Activated CD4-positive, alpha-beta T cell treated with anti-CD3 and anti-CD28 coated beads for 1 hour (primary cell): ENCODE measurements at places on chromosomes 4 and X.

DNA sequence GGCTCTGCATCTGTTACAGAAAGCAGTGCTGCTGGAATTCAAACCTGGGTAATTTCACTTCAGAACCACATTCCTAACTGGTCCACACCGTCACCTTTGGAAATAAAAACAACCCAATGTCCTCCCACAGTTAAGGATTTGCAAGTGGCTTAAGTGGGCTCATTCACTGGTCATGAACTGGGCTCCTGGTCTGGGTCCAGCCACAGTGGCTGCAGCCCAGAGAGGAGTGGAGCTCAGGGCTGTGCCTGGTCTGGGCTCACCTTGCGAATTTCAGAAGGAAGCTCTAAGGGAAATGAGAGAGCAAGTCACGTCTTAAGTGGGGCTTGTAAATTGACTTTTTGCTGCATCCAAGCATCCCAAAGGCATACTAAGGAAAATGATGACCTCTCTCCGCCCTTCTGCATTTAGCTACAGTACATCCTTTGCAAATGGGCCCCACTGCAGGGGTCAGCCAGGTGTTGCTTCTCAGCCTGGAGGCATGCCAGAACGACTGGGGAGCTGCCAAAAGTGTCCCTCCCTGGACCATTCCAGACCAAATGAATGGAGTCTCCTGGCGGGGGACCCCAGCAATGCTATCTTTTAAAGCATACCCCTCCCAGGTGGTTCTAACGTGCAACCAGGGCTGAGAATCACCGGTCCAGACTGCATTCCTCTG is 25.6 kb upstream of the CRMP1 start:
- no peak for DNase-seq

DNA sequence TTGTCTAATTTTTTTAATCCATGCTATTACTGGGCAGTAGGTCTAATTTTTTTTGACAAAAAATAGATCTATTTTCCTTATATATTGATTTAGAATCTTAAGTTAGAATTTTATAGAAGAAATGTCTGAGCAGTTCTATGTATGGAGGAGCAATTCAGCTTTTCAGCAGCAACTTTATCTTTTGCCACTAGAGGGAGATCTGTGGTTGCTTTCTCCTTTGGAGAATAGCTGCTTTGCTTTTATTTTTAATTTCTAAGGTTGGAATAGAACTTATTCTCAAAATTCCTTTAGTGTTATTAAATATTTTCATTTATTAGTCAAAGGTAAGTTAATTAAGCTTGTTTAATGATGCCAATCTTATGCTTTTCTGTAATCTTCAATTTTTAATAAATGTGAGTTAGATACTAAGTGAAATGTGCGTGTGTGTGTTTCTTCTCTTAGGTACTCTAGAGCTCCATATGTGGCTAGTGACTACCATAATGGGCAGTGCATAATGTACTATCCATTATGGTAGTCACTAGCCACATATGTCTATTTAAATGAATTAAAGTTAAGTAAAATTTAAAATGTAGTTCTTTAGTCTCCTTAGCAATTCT is 29.3 kb downstream of the FAM199X start:
- no peak for DNase-seq

- DNase-seq, result no peak
Measured at GRCh38 chrX:131277543-131278136, 11.5 kb downstream of the IGSF1 start.

- DNase-seq, result peak; percentile 14
Measured at GRCh38 chr4:147799986-147800555, 68.2 kb downstream of the ARHGAP10 start.

DNA sequence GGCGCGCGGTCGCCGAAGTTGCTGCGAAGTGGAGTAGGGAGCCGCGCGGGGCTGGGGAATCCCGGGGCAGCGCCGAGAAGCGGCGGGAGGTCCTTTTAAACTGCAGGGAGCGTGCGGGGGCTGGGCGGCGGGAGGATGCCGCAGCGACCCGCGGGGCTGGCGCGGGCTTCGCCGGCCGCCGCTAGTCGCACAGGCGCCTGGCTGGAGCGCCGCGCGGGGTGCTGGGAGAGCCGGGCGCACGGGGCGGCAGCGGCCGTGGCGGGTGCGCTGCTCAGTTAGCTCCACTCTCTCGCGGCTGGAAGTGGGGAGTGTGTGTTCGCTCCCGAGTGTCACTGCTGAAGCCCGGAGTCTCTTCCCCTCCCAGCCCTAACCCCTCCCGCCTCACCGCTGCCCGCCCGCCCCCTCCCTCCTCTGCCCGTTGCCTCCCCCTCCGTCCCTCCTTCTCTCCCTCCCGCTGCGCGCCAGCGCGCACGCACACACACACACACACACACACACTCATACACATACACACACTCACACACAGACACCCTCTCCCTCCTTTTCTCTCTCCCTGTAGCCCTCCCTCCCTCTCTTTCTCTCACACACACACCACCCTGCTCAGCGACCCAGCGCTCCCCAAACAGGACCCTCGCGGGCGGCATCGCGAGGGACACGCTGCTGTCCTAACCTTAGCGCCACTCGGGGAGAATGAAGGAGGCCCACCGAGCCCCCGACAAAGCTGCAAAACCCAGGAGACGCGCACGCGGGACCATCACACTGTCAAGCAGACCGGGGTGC is at the start of gene NDNF:
NDNF (minus strand) TSS at position 312 of the 780 bp plus-strand sequence. CDS start 26,698 bp downstream, outside the sequence.
- DNase-seq, result no peak

DNA sequence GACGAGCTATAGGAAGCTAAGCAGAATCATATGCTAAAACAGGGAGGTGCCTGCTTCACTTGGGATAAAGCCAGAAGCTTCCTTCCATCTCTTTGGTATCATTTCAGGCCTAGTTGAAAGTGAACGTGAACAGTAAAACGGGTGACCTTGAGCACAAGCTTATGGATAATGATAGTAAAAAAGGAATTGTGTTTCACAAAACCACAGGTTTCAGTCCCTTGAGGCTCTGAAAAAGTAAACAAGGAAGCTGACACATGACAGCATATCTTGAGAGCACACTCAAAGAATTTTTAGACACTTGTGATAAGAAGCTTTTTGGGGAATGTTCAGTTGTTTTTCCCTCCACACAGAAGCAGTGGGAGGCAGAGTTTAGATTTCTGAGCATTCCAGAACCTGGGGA is 286.1 kb downstream of the DCHS2 start:
- DNase-seq, result no peak

DNA sequence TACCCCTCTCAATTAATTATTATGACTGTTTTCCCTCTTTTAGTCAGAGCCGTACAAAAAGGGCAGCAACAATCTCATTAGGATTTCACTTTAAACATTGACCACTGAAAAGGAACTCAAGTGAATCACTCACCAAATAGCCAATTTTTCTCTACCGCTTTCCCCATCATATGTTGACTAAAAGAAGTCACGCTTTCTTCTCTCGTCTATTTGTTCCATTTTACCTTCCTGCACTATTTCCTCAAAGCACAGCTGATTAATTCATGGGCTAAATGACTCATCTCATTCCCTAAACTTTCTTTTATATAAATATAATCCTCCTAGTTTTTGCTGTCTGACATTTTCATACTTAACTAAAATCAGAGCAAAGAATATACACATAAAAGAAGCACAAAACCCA is 8.2 kb downstream of the MID1 start:
- no peak for DNase-seq

DNA sequence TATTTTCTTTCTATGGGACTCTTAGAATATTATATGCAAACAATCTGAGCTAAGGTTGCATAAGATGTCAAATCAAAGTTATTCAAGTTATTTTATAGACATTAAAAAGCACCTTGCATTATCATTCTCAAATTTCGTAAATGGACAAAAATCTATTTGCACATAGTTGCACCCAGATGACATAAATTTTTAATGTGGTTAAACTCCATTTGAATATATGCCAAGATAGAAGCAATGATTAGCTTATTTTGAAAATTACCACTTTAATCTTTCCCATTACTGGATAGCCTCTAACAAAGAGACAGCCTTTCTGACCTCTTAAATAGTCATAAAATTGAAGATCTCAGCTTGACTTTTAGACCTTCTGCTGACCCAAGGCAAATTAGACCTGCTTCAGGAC is 386.8 kb downstream of the RAPGEF2 start:
- no peak for DNase-seq

DNA sequence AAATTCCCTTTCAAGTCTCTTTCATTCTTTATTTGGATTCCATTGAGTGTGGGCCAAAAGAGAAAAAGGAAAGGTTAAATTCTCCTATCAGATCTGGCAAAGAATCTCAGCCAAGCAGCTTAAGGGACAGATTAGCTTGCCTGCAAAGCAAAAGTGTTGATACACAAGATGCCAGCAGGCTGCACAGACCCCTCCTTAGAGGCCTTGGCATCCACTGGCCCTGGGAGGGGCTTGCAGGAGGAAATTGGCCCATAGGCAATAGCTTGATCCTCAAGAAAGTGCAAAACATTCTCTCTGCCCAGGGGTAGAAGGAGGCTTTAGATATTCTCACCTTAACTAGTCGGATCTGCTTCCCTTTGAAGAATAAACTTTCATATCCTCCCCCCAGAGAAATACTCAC is 300.4 kb upstream of the CPEB2 start:
- DNase-seq, result no peak

- no peak for DNase-seq
Measured at GRCh38 chr4:38865445-38865844, 2.2 kb upstream of the FAM114A1 start.

DNA sequence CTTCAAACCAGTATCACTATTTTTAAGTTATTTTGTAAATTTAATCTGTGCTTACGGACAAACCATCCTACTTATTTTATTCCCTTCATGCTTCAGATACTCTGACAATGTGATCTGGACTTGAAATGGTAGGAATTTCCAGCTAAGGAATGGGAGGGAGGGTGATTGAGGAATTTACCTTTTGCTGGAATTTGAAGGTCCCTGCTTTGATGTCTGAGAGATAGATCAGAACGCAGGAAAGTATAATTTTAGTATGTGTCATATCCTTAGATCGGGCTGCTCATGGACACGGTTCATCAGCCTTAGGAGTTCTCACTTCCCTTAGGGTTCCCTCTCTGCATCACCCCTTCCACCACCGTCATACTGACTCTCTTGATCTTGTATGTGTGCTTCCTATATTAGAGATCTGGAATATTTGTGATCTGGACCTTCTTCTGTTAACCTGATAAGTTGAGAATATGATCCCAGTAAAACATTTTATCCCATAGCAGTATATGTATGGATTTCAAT is 16.8 kb downstream of the OCRL start:
- DNase-seq, result no peak

DNA sequence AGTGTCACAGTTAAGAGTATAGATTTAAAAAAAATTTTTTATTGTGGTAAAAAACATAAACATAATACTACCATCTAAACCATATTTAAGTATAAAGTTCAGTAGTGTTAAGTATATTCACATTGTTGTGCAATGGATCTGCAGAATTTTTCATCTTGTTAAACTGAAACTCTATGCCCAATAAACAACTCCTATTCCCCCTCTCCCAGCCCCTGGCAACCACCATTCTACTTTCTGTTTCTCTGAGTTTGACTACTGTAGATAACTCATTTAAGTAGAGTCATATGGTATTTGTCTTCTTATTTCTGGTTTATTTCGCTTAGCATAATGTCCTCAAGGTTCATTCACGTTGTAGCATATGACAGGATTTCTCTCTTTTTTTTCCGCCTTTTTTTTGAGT is 112.4 kb downstream of the PTTG2 start:
- no peak for DNase-seq

DNA sequence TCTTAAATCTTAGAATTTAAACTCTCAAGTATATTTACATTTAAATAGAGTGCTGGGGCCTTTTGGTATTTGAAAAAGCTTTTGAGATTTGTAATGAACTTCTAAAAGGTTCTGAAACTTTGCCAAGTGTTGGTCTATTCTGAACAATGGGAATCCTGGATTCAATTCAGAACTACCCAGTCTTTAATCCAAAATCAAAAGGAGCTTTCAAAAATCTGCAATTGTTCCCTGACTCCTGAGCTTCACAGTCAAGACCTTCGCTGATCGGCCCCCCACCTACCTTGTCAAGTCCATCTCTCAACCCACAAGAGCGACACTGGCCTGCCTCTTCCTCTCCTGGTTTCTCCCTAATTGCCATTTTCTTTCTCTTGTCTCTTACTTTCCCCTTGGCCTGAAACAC is 666.1 kb upstream of the BOD1L1 start:
- DNase-seq, result no peak

DNA sequence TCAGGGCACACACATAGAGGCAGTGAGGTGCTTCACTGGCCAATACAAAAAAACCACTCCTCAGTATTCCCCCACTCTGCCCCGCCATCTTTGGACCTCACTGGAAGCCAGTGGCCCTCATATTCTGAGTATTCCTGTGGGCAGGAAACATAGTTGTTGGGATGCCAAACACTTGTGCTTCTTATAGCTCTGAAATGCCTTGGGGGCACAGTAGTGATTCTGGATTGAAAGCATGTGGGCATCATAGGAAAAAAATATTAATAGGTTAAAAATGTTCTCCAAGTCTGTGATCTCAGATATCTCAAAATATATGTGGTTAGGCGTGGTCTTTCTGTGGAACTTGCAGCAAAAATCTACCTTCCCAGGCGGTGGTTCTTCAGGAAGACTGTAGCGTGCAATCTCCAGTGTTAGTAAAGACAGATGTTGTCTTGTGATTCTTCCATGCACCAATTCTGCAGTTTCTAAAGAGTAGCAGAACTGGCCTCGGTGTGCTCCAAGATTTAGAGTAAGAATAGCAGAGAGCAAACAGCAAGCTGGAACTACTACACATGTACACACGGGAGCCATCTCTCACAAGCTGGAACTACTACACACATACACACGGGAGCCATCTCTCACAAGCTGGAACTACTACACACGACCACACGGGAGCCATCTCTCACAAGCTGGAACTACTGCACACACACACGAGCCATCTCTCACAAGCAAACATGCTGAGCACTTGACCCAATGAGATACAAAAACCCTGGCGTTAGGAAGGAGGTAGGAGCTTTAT is 8.0 kb upstream of the TENM3 start:
- no peak for DNase-seq

DNA sequence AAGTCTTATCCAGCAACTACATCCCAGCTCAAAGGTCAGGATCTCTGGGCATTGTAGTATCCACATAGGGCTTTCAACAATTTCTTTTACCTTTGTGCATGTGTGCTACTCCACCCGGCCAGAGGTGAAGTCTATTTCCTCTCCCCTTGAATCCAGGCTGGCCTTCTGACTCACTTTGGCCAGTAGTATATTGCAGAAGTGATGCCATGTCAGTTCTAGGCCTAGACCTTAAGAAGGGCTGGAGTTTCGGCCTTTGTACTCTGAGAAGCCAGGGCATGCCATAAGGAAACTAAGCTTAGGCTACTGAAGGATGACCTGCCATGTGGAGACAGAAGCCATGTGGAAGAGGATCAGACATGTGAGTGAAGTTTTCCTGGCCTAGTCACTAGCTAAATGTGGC is 191.2 kb upstream of the ATP6AP2 start:
- no peak for DNase-seq

GRCh38 chrX:24124244-24124799 is 25.2 kb upstream of the ZFX start:
- no peak for DNase-seq

DNA sequence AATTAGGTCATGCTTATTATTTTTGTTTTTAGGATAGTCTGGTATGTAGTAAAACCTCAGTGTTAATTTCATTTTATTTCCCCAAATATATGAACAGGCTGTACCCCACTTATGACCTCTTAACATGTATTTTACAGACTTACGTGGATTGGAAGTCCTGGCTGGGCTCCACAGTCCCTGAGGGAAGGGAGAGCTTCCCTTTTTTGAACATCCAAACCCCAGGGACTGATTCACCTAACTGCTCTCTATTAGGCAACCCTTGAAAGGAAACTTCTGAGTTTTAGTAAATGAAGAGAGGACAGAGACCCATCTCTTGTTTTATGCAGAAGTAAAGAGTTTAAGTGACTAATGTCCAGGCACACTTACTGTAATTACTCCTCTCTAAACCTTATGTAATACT is 233.1 kb upstream of the SPRY1 start:
- no peak for DNase-seq
